Muscle of leg (tissue), 16 donors: ENCODE measurements at places on chromosomes 1 and 21. TPM values are rescaled to one million over a fixed set of nuclear protein-coding genes. Genes with fewer than 3 reads are reported as not detected.

PWP2 gene
- 2.4 TPM for total RNA-seq

GRCh38 chr1:213570487-213570886 lies 417.3 kb upstream of the PROX1 start:
- no peak for DNase-seq
- H3K4me3 ChIP-seq, result no peak overlapping the region
- no peak overlapping the region for H3K27ac ChIP-seq
- no peaks in the 10 kb centered on the region for H3K27me3 ChIP-seq
- no peaks in the 10 kb centered on the region for H3K4me1 ChIP-seq

GRCh38 chr1:36492491-36492890 lies 9.8 kb upstream of the CSF3R start:
- no peaks in the 10 kb centered on the region for H3K36me3 ChIP-seq
- DNase-seq, result no peak
- no peak overlapping the region for H3K4me3 ChIP-seq
- no peaks in the 10 kb centered on the region for H3K27me3 ChIP-seq

DNA sequence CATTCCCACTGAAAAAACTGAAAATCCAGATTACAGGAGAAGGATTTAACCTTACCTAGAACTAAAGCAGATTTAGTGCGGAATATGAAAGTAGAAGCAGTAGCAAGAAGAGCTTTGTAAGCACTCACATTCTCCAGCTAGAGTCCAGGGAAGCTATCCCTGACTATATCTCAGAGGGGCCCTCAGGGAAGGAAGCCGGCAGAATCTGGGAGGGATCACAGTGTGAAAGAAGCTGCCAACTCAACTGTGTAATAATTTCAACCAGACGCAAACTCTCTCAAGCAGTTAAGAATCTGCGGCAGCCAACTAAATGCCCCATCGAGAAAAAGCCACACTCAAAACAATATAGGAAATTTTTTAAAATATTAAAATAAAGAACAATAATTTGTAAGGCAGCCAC lies 163.8 kb downstream of the EIF4G3 start:
- H3K27ac ChIP-seq, result peak overlapping the region; percentile 22
- no peak overlapping the region for H3K4me3 ChIP-seq
- peaks cover 8% of the 10 kb centered on the region for H3K4me1 ChIP-seq
- no peaks in the 10 kb centered on the region for H3K27me3 ChIP-seq
- no peaks in the 10 kb centered on the region for H3K36me3 ChIP-seq

DNA sequence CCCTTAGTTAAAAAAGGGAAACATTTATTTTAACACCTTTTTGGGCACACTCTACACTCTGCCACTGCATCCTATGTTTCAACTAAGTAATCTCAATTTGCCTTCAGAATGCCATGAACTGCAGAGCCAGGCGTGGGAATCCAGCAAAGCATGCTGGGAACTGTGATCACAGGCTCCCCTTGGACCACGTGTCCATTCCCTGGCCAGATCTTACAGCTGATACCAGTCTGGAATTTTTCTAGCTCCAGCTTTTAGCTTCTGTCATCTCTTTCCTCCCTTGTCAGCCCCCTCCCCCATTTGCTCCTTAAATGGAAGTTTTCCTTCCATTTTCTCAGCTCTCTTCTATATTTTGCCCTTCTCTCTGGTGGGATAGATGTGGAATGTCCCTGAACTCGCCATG lies 29.4 kb downstream of the RCSD1 start:
- peaks cover 65% of the 10 kb centered on the region for H3K4me1 ChIP-seq
- peak; percentile 57 for DNase-seq
- no peak overlapping the region for H3K4me3 ChIP-seq
